NCI-H2081 (cell line): ENCODE measurements at places on chromosomes 6 and 20.

DNA sequence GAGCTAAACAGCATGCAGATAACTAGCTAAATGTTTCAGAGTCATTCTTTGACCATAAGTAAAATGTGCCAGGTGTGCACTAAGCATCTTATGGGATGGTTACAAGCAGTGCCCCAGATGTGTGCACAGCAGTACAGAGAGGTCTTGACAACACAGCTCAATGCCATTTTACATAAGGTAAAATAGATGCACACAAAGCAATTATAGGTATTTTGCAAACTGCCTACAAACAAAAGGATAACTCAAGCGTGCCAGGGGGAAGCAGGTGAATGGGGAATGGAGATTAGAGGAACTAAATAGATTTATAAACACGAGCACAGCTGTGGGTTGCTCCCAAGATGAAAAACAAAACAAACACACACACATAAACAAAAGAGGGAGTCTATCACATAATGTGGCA is 64.8 kb downstream of the SLC2A10 start:
- peak; percentile 68 for DNase-seq

DNA sequence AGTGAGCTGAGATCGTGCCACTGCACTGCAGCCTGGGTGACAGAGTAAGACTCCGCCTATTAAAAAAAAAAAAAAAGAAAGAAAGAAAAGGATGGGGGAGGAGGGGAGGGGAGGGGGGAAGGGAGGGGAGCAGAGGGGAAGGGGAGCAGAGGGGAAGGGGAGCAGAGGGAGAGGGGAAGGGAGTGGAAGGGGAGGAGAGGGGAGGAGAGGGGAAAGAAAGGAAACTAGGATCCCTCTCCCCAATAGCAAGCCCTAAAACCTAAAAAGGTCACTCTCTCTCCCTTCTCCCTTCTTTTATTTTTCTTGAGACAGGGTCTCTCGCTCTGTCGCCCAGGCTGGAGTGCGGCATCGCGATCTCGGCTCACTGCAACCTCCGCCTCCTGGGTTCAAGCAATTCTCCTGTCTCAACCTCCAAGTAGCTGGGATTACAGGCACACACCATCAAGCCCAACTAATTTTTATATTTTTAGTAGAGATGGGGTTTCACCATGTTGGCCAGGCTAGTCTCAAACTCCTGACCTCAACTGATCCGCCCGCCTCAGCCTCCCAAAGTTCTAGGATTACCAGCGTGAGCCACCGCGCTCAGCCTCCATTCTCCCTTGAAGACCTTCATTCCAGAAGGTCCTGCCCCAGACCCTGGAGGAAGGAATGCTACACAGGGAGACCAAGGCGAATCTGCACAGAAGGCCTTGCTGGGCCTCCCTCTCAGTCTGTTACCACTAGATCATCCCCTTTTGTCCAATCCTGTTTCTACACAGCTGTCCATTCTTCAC is 45.8 kb upstream of the PIM1 start:
- no peak for DNase-seq

GRCh38 chr6:141259807-141260206 is 872.9 kb upstream of the GJE1 start:
- no peak for DNase-seq

GRCh38 chr6:116556065-116556464 is 2.5 kb downstream of the CALHM4 start:
- no peak for DNase-seq

GRCh38 chr6:61841958-61842357 is 444.1 kb downstream of the KHDRBS2 start:
- peak; percentile 48 for DNase-seq

DNA sequence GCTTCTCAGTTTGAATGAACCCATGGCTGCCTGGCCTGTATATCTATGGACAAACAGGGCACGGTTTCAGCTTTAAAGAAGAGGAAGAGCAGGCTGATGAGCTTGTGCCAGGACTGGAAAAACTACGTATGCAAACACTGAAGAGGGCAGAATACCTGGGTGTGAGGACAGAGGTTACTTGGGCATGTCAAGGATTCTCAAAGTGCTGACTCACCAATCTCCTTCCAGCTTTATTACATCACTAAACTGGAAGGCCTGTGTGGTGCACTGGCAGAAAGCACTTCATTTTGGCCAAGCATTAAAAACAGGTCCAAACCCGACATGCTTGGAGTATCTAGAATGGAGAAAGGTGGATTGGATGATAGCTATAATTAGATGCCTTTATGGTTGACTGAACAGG is 95.2 kb downstream of the GMPR start:
- no peak for DNase-seq

- no peak for DNase-seq
Observed at GRCh38 chr6:90086517-90086916, 192.2 kb downstream of the GJA10 start.

DNA sequence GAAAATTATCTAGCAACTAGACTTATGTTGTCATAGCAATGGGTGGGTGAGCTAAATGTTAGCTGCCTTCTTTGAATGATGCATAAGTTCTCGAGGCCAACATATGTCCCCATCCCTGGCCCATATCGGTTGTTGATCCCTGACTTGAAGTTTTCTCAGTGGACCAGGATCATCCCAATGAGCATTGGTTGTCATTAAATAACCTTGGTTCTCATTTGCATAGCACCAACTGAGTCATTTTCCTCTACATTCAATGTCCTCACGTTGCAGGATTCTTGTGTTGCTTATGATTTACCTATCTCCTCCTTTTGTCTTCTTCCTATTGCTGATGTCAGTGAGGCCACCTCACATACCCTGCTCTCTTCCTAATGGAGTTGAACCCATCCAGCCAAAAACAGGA is 12.1 kb upstream of the AHCY start:
- no peak for DNase-seq

DNA sequence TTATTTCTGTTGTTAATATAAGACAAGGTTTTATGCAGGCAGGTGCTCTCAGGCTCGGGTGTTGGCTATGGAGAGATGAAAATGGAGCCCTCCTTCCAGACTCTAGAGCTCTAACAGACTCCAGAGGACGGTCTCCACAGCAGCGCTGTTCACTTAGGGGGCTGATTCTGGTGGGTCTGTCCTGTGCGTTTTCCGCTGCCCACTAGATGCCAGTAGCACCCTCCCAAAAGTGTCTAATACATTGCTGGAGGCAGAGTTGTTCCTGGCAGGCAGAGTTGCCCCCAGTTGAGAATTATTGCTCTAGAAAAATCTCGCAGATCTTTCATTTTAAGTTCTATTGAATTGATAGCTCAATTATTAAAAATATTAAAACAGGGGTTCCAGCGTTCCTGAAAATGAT is 109.9 kb downstream of the MAP3K4 start:
- no peak for DNase-seq

DNA sequence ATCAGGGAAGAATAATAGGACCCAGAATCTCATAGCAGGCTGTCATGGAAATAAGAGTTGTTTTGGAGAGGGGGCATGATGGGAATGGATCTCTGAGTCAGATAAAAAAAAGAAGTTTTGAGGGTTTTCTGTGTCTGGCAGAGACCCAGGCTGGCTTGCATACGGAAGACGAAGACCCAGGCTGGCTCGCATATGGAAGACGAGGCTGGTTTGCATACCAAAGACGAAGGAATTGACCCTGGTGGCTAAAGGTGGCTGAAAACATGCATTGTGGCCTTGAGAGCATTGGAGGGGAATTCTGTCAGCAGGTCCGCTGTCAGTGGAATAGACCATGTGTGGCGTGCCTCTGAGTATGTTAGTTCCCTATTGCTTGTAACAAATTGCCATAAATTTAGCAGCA is 335.1 kb downstream of the BTBD3 start:
- no peak for DNase-seq

DNA sequence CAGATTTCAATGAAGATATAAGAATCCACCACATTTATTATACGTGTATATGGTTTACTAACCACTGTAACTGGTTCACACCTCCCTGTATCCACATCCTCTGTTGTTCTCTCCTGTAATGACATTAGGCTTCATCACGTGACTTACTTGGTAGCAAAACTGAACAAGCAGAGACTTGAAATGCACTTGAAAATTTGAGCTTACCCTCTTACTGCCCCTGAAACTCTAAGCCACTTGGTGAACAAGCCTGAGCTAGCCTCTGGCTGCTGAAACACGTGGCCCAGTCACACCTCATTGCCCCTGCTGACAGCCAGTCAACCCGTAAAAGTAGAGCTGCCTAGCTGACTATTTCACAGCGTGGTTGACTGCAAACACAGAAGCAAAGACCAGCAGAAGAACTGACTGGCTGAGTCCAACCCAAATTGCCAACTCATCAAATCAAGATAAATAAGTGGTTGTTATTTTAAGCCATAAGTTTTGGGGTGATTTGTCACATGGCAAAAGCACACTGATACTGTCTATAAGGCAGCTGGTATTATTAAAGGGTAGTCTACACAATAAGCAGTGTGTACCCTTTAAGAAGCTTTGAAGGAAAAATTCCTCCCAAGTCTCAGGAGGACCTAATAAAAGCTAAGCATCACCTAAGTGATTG is 109.0 kb downstream of the RALGAPA2 start:
- peak; percentile 68 for DNase-seq

GRCh38 chr6:18510644-18511033 is 123.5 kb downstream of the RNF144B start:
- DNase-seq, result no peak

- DNase-seq, result no peak
Observed at GRCh38 chr6:141117874-141118273, 1014.9 kb upstream of the GJE1 start.

DNA sequence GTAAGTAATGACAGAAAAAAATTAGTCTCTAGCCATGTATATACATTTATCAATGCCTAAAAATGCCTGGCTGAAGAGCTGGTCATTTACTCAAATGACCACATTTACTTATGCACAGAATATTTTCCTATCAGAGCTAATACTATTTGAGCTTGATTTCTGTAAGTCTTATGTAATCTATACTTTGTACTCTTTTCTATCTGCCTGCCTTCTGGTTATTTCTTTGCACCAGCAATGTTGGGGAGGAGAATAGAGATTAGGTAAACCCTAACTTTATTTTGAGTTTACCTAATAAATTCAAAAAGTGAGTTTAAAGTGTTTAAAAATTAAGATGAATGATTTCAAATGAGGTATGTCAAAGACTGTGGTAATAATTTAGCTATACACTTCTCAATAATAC is 3.7 kb downstream of the CALHM5 start:
- no peak for DNase-seq

- no peak for DNase-seq
Observed at GRCh38 chr6:5053038-5053437, 32.1 kb upstream of the PPP1R3G start.

DNA sequence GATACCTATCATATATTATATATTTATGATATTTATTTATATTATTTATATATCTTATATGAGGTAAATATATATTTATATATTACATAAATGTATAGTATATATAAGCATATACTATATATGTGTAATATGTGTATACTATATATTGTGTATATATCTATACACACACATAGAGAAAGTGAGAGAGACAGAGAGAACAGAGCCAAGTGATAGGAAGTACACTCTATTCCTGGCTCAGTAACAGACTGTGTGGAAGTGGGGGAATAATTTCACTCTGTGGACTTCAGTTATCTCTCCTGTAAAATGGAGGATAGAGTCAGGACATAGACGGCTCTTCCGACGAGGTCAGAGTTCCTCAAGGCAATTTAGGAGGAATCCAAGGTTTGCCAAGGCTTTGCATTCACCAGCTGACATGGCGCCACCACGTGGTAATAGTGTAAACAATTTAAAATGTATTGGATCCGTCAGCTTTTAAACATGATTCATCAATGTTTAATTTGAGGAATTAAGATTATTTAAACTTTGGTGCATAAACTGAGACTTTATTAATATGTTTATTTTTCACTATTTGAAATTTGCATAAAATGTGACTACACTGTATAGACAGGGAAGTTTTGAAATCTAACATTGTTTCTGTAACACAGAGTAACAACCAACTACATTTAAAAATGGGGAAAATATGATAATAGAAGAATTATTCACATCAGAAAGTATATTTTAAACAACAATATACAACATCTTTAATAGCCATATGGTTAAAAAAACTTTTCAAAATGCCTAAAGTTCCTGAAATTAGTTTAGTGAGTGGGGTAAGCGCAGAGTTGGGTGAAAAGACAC is 75.4 kb upstream of the TMEM244 start:
- peak; percentile 66 for DNase-seq

DNA sequence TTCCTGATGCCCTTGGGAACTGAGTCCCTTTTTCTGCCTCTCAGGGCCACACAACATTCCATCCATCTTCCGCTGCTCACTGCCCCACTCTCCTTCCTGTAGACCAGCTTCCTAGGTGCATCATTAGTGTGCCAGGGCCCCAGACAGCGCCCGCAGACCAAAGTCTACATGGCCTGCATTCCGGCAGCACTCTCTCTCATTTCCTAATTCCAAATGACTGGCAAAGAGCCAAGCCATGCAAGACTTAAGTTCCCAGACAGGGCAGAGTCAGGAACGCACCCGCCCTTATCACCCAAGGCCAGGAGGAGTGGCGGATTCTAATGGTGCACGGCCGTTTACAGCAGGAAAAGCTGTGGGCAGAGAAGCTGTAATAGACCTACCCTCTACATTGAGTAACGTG is 159.8 kb upstream of the ARID1B start:
- DNase-seq, result no peak

DNA sequence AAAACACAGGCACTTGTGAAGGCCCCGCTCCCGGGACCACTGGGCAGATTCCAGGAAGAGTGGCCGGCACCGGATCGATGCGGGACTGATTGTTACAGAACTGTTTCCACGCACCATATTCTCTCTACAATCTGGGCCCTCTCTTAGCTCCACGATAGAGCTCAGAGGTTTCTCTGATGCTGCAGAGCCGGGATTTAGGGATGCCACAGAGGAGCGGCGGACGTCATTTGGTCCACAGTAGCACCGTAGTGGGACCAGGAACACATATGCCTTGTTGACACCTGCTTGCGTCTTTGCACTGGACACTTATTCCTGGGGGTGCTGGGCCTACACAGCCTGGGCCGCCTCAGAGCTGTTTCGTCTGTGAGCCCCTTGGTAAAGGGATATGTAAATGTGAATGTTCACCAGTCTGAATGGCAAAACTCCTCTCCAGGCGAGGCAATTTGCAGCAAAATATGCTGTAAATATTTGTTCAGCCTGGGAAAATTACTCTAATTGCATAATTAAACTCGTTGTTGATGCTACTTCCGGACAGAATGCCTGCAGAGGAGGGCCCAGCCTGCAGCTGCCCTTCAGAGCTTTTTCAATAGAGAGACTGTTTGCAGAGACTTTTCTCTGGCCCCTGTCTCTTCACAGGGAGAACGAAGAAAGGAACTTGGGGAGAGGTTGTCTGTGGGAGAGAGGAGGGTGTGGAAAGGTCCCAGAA is 9.4 kb downstream of the PCK1 start:
- peak; percentile 94 for DNase-seq

GRCh38 chr6:25278261-25278913 is 787 bp upstream of the CARMIL1 start:
- peak; percentile 41 for DNase-seq

- DNase-seq, result no peak
Observed at GRCh38 chr6:30216096-30216495, 2.9 kb upstream of the TRIM26 start.

DNA sequence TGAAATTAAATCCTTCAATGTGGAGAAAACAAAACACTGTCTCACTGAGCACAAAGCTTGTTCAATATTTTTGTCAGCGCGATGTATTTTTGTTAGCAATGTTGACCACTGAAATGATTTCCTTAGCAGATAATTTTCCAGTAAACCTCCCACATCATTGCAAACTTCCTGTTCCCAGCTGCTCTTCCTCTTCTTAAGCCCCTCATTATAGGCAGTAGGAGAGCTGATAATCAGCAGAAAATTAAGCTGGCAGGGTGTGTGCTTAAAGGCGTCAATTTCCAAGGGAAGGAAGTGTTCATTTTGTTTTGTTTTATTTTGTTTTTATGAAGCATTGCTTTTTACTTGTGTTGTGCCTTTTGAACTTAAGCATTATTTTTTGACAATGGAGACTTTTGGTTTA is 29.1 kb upstream of the TMEM14A start:
- DNase-seq, result peak; percentile 36
